MV-4-11 (cell line): ENCODE measurements at places on chromosomes 12 and 14.

DNA sequence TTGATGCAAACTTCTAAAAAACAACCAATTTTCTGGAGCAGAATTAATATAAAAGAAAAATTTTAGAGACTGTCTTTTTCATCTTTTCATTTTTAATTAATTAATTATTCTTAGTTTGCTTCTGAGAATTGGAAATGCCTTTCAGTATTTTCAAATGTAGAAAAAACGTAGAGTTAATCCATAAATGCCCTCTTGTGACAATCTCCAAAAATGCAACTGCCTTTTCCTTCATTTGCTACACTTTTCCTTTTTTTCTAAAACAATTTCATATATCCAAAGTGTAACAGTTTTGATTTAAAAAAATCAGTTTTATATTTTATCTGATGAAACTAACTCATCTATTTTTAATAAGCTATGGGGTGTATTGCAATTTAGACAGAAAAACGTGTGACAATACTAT is 409.3 kb downstream of the PRKD1 start:
- no peak for DNase-seq

- no peak for DNase-seq
These were observed 38.3 kb upstream of the LDHB start for GRCh38 chr12:21695986-21696385.

- peak; percentile 49 for DNase-seq
These were observed 75.4 kb downstream of the IFT81 start for GRCh38 chr12:110199339-110200123.

- DNase-seq, result no peak
These were observed 125.6 kb downstream of the SMOC1 start for GRCh38 chr14:70004791-70005190.

- no peak for DNase-seq
These were observed 3.6 kb upstream of the FOXG1 start for GRCh38 chr14:28762955-28763326.
